ENCODE measurements at places on chromosomes 6 and 20.

GRCh38 chr20:6588296-6588695 is 179.2 kb upstream of the BMP2 start:
- DNase-seq = no peak

DNA sequence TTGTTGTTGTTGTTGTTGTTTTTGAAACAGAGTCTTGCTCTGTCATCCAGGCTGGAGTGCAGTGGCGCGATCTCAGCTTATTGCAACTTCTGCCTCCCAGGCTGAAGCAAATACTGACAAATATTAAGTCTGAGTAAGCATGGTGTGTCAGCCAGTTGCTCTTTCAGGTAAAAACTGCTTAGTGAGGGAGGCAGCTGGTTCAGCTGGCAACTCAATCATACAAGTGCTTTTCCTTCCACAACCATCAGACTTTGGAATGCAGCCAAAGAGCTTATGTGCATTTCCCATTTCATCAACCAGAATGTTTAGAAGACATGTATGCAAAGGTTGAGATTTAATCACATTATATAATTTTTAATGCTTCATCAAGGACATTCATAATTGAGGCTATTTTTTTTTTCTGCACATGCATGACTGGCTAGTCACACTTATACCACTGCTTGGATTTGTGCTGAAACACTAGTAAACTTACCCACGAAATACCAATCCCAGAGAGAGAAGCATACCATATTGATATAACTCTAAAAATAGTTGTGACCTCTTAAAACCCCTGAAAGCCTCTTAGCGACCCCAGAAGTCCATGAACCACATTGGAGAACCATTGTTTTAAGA is 56.0 kb downstream of the CLIC5 start:
- no peak for DNase-seq

DNA sequence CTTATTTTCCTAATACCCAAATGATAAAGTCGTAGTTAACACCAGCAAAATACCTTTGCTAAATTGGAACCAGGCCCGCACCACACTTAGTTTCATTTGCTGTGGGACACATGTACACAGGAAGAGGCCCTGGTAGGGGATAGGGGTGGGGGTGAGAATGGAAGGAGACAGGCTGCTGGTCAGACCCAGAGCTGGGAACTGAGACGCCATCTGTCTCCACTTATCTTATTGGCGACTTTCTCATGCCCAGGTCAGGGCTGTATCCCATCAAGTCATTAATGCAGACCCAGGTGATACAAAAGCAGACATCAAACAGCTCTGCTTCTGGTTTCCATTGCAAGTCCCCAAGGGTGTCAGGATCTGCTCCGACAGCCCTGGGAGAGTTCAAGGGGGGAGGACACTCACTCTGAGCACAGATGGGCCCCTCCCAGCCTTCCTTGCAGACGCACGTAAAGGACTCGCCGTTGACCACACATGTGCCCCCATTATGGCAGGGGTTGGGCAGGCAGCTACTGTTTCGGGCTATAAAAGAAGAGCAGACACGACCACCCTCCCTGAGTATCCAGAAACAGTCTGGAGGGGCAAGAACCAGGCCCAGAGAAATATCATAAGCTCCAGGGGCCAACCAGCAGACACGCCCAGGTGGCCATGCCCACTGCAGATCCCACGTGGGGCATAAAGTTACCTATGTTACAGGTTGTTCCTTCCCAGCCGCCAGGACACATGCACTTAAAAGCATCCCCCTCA is 29.2 kb downstream of the JAG1 start:
- DNase-seq = no peak

DNA sequence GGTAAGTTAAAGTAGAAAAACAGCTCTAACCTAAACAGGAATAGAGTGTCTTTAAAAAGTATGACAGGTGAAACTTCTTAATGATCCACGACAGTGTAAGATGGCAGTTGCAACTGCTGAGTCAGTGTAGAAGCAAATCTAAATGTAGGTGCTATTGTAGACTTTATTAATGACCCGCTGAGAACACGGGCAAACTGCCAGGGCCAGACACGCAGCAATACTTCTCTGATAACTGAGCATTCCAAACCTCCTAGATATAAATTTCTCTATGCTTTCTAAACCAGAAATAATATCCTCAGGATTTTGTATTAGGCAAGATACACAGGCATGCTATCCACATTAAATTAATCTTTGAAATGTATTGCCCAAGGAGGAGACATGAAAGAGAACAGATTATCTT is 1076.4 kb downstream of the HACE1 start:
- DNase-seq = no peak

Measured in central memory CD4-positive, alpha-beta T cell (primary cell).